Left lung (tissue), 14 donors: ENCODE measurements at places on chromosomes 6 and 20. TPM values are rescaled to one million over a fixed set of nuclear protein-coding genes. Genes with fewer than 3 reads are reported as not detected.

DNA sequence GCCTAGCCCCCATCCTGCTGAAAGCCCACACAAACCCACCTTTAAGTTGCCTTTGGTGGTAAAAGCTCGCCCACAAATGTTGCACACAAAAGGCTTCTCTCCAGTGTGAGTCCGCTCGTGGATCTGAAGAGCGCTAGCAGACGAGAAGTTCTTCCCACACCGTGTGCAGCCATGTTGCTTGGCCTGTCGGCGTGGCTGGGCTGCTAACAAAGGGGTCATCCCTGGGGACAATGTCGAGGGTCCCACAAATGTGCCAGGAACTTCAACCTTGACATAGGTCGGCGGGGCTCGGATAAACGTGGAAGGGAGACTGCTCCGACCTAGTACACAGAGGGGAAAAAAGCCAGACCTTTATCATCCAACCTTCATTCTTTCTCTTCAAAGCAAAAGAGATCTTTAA, 13.5 kb downstream of the SALL4 start:
- H3K27ac ChIP-seq: no peak overlapping the region
- DNase-seq: no peak
- no peaks in the 10 kb centered on the region for H3K36me3 ChIP-seq
- no peaks in the 10 kb centered on the region for H3K27me3 ChIP-seq

CAPN11 gene
- 0.29 TPM for total RNA-seq

DNA sequence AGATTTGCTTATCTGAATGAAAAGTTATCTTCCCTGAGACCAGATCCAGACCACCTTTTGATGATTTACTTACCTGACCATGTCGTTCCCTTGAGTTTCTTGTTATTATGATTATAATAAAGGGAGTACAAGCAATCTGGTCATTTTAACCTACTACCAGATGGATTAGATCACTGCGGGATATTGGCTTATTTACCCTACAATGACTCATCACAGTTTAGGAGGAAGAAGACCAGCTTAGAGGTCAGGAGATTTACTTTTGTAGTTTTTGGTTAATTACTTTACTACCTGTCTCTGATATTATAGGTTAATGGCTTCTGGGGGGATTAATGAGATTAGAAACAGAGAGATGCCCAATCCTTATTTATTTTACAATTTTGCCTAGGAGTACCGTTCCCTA, 10.7 kb downstream of the PKIB start:
- H3K4me1 ChIP-seq: no peaks in the 10 kb centered on the region
- H3K36me3 ChIP-seq: no peaks in the 10 kb centered on the region
- H3K4me3 ChIP-seq: no peak overlapping the region
- H3K27ac ChIP-seq: no peak overlapping the region

F13A1 gene
- 153 TPM for total RNA-seq

RAB44 gene
- total RNA-seq: 0.26 TPM

- no peaks in the 10 kb centered on the region for H3K27me3 ChIP-seq
- H3K27ac ChIP-seq: peak overlapping the region; percentile 91
- peaks cover 23% of the 10 kb centered on the region for H3K4me1 ChIP-seq
- H3K36me3 ChIP-seq: no peaks in the 10 kb centered on the region
- H3K4me3 ChIP-seq: peak overlapping the region; percentile 0
Observed at GRCh38 chr20:58906894-58907293, 54.4 kb downstream of the GNAS start.

SLC26A8 gene
- total RNA-seq: 1.5 TPM

CRISP1 gene
- total RNA-seq: not detected

CRISP2 gene
- not detected for total RNA-seq

FAM184A gene
- total RNA-seq: 13.3 TPM

- no peaks in the 10 kb centered on the region for H3K36me3 ChIP-seq
- no peaks in the 10 kb centered on the region for H3K27me3 ChIP-seq
- no peak overlapping the region for H3K4me3 ChIP-seq
- DNase-seq: no peak
Observed at GRCh38 chr20:19003366-19004336, 190.1 kb downstream of the SCP2D1 start.

- peaks cover 42% of the 10 kb centered on the region for H3K36me3 ChIP-seq
- DNase-seq: no peak
- peaks cover 13% of the 10 kb centered on the region for H3K4me1 ChIP-seq
- H3K27me3 ChIP-seq: no peaks in the 10 kb centered on the region
Observed at GRCh38 chr20:58235010-58235409, 6.6 kb upstream of the ANKRD60 start.

GRCh38 chr6:108798670-108799353, 49.4 kb upstream of the ARMC2 start:
- no peaks in the 10 kb centered on the region for H3K4me1 ChIP-seq
- no peak overlapping the region for H3K27ac ChIP-seq
- no peaks in the 10 kb centered on the region for H3K36me3 ChIP-seq

- no peak overlapping the region for H3K4me3 ChIP-seq
- no peak overlapping the region for H3K27ac ChIP-seq
- H3K27me3 ChIP-seq: peaks cover 19% of the 10 kb centered on the region
- H3K4me1 ChIP-seq: no peaks in the 10 kb centered on the region
Observed at GRCh38 chr6:170205126-170205525, 85.8 kb downstream of the DLL1 start.

RIOK1 gene
- total RNA-seq: 23.3 TPM

SPDEF gene
- total RNA-seq: 6.0 TPM

DNA sequence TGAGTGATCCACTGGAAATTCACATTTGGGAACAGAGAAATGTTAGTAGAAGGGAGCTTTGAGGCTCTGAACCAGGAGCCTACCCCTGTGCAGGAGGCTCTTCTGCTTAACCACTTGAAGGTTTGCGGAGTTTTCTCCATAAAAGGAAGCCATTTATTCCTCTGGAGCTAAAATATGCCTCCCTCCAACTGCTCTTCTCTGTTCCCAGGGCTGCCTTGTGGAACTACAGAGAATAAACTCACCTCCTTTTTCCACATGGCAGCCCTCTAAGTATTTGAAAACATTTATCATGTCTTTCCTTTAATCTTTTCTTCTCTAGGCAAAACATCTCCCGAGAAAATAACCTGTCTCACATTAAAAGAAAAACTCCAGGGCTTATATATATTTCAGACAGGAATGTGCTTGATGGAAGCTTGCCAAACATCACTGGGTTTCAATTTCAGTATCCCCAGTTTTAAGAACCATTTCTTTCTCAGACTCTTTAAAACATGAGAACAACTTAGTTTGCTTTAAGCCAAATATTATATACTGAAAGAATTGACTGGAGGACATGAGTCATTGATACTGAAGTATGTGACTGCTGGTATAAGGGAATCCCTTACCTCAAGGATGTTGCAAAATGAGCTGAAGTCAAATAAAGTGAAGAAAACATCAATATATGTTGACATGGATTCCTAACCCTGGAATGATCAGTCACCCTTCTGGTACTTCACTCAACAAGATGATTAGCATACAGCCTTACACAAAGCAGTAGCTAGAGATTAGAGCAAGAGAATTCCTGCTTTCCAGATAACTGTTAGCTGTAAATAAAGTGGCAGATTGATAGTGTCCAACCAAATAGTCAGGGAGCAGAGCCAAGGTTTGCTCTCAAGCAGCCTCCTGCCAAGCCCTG, 74.0 kb downstream of the ZBTB2 start:
- H3K27me3 ChIP-seq: no peaks in the 10 kb centered on the region
- DNase-seq: no peak
- no peaks in the 10 kb centered on the region for H3K36me3 ChIP-seq

- no peak for DNase-seq
- no peaks in the 10 kb centered on the region for H3K27me3 ChIP-seq
- peak overlapping the region; percentile 79 for H3K27ac ChIP-seq
Observed at GRCh38 chr6:111971866-111972532, 81.9 kb upstream of the CCN6 start.

DNA sequence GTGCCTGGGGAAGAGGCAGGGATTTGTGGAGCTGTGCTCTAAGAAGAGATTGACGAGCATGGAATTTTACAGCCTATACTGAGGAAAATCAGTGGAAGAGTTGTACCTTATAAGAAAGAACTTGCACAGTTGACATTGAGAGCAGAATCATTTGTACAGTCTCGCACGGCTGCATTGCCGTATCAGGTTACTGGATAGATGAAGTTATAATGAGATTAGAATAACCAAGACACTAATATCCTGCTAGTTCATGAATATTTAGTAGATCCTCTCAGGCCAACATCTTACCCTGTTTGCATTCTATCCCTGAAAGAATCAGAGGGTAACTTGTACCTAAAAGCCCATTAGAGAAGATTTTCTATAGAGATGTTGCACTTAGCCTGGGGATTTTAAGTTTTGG, 447.1 kb downstream of the PREX1 start:
- no peak for DNase-seq
- H3K27me3 ChIP-seq: no peaks in the 10 kb centered on the region
- H3K36me3 ChIP-seq: no peaks in the 10 kb centered on the region

GRCh38 chr20:56949318-56949717, 317.1 kb downstream of the BMP7 start:
- no peak overlapping the region for H3K4me3 ChIP-seq
- H3K27me3 ChIP-seq: no peaks in the 10 kb centered on the region
- no peak overlapping the region for H3K27ac ChIP-seq
- no peak for DNase-seq

- no peak overlapping the region for H3K4me3 ChIP-seq
- no peaks in the 10 kb centered on the region for H3K4me1 ChIP-seq
- H3K27ac ChIP-seq: peak overlapping the region; percentile 73
- H3K36me3 ChIP-seq: no peaks in the 10 kb centered on the region
- no peaks in the 10 kb centered on the region for H3K27me3 ChIP-seq
Observed at GRCh38 chr20:3430376-3431069, 23.1 kb upstream of the DNAAF9 start.

OLIG3 gene
- total RNA-seq: not detected

DNA sequence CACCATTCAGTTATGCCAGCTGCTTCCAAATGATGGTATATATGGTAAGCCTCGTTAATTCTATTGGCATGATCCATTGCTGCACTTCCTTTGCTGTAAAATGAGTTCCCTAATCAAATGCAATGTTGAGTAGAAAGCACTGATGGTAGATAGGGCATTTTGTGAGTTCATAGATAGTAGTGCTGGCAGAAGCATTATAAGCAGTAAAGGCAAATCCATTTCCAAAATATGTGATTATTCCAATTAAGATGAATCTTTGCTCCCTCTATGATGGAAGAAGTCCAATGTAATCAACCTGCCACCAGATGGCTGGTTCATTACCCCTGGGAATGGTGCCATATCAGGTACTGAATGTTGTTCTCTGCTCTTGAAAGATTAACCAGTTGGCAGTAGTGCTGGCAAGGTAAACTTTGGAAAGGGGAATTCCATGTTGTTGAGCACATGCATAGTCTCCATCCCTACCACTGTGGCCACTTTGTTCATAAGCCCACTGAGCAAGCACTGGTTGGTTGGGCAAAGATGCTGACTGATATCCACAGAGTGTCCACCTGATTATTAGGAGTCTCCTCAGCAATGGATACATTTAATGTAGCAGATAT, 5.6 kb upstream of the TBPL1 start:
- H3K36me3 ChIP-seq: no peaks in the 10 kb centered on the region
- peaks cover 3% of the 10 kb centered on the region for H3K27me3 ChIP-seq
- H3K4me1 ChIP-seq: no peaks in the 10 kb centered on the region
- H3K4me3 ChIP-seq: no peak overlapping the region
- DNase-seq: no peak
- no peak overlapping the region for H3K27ac ChIP-seq

- H3K27me3 ChIP-seq: no peaks in the 10 kb centered on the region
- DNase-seq: no peak
- no peak overlapping the region for H3K4me3 ChIP-seq
- H3K36me3 ChIP-seq: no peaks in the 10 kb centered on the region
Observed at GRCh38 chr6:101705866-101706265, 312.4 kb downstream of the GRIK2 start.

DNA sequence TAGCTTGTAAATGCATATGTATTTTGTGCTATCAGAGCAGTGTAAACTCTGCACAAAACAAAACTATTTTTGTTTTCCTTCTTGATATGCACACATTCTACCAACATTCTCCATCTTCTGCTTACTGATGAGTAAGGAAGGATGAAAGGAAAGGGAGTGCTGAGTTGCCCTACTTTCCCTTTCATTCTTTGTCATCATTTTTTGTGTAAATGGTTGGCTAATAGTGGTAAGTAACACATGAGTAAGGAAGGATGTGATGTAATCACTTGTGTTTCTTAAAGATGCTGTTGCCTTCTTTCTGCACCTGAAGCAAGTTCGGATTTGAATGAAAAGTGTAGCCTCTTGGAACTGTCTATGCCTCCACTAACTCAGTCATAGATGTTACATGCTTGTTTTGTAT, 4.6 kb upstream of the REV3L start:
- H3K4me3 ChIP-seq: no peak overlapping the region
- H3K27ac ChIP-seq: peak overlapping the region; percentile 99
- no peaks in the 10 kb centered on the region for H3K36me3 ChIP-seq
- peaks cover 36% of the 10 kb centered on the region for H3K4me1 ChIP-seq
- no peak for DNase-seq

CLDN20 gene
- total RNA-seq: not detected

SLC17A9 gene
- 18.1 TPM for total RNA-seq

UNC5CL gene
- total RNA-seq: 3.1 TPM

DNA sequence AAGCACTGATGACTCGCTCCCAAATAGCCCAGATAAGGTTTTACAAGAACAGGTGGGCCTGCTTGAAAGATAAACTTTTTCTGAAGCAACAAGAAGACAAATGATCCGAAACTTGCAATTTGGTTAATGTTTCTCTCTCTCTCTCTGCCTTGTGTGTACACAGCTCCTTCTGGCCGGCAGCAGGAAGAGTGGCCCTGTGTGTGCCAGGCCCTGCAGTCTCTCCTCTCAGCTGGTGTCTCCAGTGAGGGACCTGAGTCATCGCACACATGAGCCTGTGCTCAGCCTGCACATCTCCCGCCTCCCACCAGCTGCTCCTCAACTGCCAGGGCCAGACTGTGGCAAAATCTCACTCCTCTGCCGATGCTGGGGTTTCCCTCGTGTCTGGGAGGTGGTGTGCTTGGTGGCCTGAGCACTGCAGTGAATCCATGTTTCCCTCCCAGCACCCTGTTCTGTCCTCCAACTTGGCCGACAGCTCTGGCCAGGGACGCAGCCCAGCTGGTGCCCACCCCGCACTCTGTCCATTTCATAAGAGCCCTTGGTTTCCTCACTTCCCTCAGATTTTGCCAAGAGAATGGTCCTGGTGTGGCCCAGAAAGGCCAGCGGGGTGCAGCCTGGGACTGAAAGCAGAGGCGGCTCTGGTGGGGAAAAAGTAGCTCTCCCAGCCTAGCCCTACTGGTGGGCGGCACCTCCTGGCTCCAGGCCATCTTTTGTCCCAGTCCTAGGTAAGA, 49.4 kb downstream of the ERMARD start:
- H3K36me3 ChIP-seq: no peaks in the 10 kb centered on the region

GRCh38 chr20:49901588-49901987, 13.7 kb downstream of the SPATA2 start:
- H3K36me3 ChIP-seq: peaks cover 41% of the 10 kb centered on the region
- no peaks in the 10 kb centered on the region for H3K27me3 ChIP-seq
- DNase-seq: no peak
- no peak overlapping the region for H3K27ac ChIP-seq
- no peak overlapping the region for H3K4me3 ChIP-seq

- H3K27ac ChIP-seq: no peak overlapping the region
- H3K4me3 ChIP-seq: no peak overlapping the region
- H3K27me3 ChIP-seq: no peaks in the 10 kb centered on the region
Observed at GRCh38 chr20:1417273-1417672, 24.4 kb upstream of the FKBP1A start.

FRMD1 gene
- not detected for total RNA-seq
